ENCODE measurements at places on chromosomes 4 and X.
A peak's percentile ranks its signal among the peaks of the same experiment; 100 is the strongest.

- DNase-seq, result no peak
These were observed 86.2 kb downstream of the NPFFR2 start for GRCh38 chr4:72118017-72118416.

- DNase-seq, result no peak
These were observed 18.2 kb upstream of the TLR1 start for GRCh38 chr4:38822748-38823303.

DNA sequence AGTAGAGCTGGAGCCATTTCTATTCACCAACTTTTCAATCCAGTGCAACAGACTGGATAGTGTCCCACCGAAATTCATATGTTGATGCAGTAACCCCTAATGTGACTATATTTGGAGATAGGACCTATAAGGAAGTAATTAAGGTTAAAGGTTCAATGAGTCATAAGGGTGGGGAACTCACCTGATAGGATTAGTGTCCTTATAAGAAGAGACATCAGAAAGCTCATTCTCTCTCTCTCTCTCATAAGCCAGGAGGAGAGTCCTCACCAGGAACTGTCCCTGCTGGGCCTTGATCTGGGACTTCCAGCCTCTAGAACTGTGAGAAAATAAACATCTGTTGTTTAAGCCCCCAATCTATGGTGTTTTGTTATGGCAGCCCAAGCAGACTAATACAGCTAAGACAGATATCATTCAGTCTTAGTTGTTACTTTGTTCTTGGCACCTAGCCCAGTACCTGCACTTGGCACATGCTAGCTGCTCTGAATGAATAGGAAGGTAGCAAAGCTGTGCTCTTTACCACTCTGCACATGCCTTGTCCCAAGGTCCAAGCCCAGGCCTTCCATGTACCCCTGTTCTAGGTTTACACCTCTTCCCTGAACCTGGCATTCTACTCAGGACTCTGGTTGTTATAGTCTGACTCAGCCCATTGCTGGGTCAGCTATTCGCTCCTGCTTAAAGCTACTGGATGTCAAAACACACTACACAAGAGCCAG lies 19.2 kb upstream of the BRS3 start:
- no peak for DNase-seq

- no peak for DNase-seq
These were observed 354.3 kb downstream of the GPAT3 start for GRCh38 chr4:83890231-83890630.

GRCh38 chr4:126614356-126614855 lies 1018.4 kb upstream of the INTU start:
- no peak for DNase-seq

DNA sequence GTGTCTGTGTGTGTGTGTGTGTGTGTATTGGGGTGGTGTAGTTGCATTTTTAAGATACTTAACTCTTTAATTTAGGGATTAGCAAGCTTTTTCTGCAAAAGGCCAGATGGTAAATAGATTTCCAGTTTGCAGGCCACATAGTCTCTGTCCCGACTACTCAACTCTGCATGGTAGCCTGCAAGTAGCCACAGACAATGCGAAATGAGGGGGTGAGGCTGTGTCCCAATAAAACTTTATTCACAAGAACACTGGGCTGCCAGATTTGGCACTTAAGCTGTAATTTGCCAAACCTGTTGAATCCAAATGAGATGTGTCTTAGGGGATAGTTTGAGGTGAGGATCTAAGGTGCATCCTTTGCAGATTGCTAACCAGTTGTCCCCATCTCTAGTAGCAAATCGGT lies 6.8 kb downstream of the ATP2B3 start:
- DNase-seq, result no peak

- no peak for DNase-seq
These were observed 209.6 kb upstream of the TLL1 start for GRCh38 chr4:165663411-165663810.

DNA sequence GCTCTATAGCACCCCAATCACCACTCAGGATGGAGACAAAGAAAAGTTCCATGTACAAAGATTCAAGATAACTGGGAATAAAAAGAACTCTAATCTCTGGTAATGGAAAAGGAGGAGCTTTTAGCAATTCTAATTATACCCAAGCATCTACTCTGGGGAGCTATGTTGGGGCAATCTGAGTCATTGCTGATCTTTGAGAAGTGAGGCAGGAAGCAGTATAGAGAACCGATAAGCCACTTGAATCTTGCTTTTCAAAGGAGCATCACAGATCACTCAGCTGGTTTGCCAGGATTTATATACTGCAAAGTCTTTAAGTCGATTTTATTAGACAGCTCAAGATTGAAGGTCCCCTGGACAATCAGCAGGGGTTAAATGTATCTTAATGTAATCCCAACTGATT lies 220.0 kb downstream of the ENOX2 start:
- DNase-seq, result no peak

DNA sequence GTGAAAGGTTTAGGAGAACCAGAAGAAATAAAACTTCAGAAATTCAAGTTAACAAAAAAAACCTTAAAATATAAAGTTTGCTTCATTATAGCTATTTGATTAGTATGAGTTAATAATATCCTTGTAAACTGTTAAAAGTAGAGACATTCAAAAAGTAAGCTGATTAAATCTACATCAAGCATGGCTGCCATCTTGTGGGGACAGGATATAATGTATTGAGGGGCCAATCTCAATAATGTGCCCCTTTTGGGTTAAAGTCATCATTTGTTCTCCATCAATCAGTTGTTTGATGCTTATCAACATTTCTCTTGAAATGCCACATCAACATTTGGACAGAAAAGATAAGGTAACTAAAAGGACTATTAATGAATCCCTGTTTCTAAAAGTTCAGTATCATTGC lies 4.6 kb upstream of the GRID2 start:
- DNase-seq, result no peak

- DNase-seq, result no peak
These were observed 67.2 kb upstream of the PPP3CA start for GRCh38 chr4:101414496-101414895.

DNA sequence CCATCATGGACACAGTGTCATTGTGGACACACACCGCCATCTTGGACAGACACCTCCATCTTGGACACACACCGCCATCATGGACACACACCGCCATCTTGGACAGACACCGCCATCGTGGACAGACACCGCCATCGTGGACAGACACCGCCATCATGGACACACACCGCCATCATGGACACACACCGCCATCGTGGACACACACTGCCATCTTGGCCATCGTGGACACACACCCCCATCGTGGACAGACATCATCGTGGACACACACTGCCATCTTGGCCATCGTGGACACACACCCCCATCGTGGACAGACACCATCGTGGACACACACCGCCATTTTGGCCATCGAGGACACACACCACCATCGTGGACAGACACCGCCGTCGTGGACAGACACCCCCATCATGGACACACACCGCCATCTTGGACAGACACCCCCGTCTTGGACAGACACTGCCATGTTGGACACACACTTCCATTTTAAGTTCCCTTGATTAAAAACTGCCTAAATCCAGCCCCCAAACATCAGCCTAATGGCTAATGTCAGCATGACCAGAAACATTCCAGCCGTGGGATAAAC lies 9.1 kb downstream of the ASMTL start:
- DNase-seq, result no peak

DNA sequence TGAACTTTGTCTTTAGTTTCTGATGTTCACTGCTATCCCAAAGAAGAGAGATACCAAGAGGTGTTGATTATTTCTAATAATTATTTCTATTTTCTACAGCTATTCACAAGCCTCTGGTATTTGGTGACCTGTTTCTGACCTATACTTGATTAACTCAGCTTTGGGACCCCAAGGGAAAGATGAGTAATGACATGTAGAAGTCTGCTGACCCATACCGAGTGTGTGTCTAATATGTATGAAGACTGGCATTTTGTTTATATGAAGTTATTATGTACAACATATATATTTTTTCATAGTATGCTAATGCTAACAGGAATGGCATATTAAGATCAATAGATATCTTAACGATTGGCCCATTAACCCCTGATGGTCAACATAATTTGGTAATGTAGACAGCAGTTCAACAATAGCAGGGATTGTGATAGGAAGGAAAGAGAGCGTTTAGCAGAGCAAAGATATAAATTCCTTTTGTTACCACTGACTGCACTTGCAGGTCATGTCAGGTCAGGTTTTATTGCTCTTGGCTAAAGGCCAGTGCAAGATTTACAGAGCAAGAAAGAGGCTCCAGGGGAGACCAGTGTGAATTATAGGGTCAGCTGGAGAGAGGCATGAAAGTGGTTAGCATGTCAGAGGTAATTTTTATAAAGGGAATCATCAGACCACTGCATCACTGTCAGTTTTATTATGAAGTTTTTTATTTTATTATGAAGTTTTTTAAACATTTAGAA lies 94.7 kb upstream of the DIPK2B start:
- DNase-seq, result peak; percentile 6

DNA sequence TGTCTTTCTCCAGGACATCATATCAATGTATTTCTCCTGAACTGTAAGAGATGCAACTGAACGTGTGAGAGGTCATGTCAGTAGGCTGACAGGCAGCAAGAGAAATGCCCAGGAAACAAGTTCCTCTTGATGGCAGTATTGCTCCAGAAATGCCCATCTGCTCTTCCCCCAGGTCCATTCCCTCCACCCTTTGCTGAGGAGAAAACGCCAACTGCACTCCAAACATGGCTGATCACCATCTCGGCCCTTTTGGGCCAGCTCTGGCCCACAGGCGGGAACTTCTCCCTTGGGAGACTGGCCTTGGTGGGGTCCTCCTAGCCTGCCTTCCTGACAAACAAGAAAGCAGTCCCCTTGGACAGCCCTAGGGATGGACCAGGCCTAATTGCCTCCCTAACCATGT lies 276.5 kb upstream of the AGTR2 start:
- DNase-seq, result no peak

- DNase-seq, result peak; percentile 54
These were observed 220.0 kb downstream of the SPCS3 start for GRCh38 chr4:176539785-176540175.

GRCh38 chrX:129956765-129957164 lies 25.7 kb upstream of the BCORL1 start:
- DNase-seq, result no peak

- DNase-seq, result no peak
These were observed 4.2 kb downstream of the ELF4 start for GRCh38 chrX:130106071-130106470.

DNA sequence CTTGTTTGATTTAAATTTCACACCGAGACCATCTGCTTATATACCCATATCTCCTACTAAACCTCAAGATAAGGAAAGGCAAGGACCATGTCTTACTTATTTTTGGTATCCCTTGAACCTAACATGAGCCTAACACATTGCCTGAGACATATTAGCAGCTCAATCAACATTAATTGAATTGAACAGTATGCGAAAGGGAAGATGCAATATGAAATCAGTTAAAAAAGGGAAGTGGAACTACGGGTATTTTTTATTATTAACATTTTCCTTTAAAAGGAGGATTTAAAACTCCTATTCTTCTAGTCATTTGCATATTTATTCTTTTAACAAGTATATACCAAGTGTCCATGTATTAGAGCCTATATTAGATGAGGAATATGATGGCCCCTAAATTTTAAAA lies 197.0 kb downstream of the CAMK2D start:
- DNase-seq, result no peak

- peak; percentile 68 for DNase-seq
These were observed 270.9 kb downstream of the SPRY1 start for GRCh38 chr4:123667496-123667895.

GRCh38 chr4:115841871-115842270 lies 728.5 kb upstream of the NDST4 start:
- DNase-seq, result peak; percentile 70

GRCh38 chr4:161321706-161322105 lies 842.1 kb downstream of the FSTL5 start:
- DNase-seq, result no peak

DNA sequence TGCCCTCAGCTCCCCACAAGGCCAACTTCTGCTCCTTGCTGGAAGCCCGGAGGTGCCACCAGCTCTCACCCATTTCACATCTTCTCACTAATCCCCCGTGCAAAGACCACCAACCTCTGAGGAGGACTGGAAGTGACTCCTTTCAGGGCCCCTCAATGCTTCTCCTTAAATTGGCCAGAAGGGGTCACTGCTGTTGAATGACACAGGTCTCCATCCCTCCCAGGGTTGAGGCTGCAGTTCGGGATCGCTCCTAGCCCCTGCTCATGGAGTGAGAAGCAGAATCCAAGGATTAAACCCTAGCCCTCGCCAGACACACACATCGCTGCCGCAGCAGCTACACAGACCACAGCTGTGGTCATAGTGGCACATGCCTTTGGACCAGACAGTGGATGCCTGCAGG lies 279.5 kb upstream of the TAPT1 start:
- no peak for DNase-seq

DNA sequence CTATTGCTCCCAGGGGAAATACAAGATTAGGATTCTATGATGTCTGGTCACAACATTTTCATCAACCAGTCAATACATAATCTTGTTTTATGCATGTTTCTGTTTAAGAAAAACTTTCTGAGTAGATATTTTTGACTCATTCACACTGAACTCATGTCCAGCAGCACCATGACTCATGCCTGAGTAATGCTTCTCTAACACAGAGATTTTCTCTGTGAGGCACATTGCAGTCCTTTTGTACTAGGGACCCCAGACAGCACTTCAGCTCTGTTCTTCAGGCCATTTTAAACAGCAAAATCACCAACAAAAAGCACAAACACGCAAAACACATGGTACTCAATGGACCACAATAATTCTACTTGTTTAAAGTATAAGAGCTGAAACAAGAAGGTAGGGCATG lies 83.6 kb downstream of the MXRA5 start:
- DNase-seq, result no peak

DNA sequence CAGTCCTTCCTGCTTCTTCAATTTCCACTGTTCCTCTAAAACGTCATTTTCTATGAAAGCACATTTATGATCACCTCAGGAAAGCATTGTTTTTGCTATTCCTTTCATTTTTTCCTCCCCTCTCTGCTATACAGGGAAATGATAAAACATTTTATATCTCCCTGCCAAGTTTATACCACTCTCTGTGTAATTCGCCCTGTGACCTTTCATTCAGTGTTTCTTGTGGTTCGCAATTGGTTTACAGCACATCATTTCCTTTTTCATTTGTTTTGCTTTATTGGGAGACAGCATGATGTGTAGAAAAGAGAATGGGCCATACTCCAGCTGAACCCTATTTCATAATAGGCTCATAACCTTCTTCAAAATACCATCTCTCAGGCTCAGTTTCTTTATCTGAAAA lies 99.9 kb upstream of the RAPGEF2 start:
- no peak for DNase-seq
